ENCODE measurements at places on chromosomes 4 and X.

DNA sequence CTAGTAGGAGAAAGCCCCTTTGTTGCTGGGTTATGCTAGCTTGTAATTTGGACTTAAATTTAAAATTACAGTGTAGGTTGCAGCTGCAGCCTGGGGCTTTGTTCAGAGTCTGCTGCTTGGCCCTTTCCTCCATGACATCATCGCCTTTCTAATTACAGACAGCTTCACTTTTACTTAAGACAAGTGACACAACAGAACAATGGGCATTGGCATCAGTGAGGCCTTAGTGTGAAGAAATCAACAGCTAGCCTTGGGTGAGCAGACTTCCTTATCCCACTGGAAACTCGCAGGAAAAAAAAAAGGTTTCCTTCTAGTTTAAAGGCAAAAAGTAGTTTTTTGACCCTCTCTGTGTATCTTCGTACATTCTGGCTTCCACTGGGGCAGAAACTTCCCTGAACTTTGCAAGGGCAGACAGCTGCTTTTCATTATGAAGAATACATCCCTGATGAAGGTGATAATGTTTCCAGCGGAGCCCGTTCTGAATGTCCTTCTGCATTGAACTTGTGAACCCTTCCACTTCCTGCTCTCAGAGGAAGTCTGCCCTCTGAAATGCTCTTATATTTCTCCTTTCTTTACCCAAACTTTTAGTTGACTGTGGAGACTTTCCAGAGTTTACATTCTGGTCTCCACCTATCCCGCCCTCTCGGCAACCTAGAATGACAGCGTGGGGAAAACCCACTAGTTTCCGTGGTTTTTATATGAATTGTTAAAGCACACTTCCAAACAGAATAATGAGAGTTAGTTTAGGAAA lies 123.2 kb upstream of the FAM9C start:
- DNase-seq: no peak

- DNase-seq: no peak
Measured at GRCh38 chrX:17531500-17531899, 156.5 kb downstream of the NHS start.

GRCh38 chr4:139761461-139761860 lies 95.8 kb downstream of the MGST2 start:
- DNase-seq: no peak

DNA sequence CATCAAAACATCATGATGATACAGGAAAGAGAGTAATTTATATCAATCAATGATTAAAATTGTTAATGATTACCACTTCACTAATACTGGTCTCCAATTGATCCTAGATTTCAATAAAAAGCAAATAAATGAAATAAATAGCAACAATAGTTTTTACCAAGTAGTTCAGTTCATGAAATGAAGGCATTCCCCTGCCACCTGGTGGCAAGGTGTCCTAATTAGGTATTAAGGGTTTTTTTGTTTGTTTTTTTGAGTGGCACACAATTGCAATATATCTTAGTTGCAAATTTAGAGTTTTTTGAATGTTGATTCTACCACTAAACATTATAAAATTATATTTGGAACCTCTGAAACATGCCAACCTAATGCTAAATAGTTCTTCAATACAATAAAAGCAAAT lies 157.4 kb upstream of the PDE5A start:
- no peak for DNase-seq

- no peak for DNase-seq
Measured at GRCh38 chrX:13666836-13667235, 13.9 kb downstream of the TCEANC start.

GRCh38 chr4:62948108-62948507 lies 1461.1 kb downstream of the TECRL start:
- DNase-seq: no peak

GRCh38 chr4:700587-701264 lies 4.9 kb upstream of the PCGF3 start:
- DNase-seq: no peak

DNA sequence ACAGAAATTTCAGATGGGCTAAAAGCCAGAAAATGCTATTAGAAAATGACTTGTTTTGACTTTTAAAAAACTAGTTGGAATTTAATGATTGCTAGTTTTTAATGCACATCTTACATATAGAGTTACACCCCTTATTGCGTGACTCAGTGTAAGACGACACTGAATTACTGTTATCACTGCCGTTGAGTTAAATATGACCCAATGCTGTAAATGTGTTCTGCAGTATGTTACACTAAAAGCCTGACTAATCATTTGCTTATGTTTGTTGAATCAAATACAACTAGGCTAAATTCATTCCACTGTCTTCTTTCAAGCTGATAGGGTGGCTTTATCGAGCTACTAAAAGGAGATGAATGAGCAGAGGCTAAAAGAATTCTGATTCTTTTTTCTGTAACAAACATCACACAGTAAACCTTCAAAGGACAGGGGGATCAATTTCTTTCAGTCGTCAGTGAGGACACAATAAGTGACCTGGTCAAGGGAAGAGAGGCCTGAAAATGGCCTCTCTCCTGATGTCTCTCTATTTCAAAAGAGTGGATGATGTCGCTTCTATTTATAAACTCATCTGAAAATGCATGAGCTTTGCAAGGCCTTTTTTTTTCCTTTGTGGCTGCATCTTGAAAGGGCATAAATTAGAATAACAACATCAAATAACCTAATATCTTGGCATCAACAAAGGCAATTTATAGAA lies 142.2 kb upstream of the KCNIP4 start:
- DNase-seq: no peak

DNA sequence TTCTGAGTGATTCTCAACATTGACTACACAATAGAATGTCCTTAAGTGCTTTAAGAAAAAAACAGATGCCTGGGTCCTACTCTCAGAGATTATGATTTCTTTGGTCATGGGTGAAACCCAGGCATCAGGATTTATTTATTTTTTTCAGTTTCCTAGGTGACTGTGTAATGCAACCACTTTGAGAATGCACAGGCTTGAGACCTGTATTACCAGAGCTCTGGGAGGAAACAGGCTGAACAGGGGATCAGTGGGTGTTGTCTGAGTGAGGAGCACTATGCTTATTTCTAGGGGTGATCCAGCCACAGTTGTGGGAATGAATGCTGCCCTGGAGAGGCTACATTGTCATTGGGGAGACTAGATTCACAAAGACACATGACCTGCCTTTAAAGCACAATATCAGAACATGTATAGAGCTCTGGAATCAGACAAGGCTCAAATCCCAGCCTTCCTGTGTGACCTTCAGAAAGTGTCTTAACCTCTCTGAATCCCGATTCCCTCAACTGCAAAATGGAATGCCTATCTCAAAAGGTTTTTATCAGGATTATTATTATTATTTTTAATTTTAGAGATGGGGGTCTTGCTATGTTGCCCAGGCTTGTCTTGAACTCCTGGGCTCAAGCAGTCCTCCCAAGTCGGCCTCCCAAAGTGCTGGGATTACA lies 61.6 kb upstream of the PRPS1 start:
- DNase-seq: no peak

DNA sequence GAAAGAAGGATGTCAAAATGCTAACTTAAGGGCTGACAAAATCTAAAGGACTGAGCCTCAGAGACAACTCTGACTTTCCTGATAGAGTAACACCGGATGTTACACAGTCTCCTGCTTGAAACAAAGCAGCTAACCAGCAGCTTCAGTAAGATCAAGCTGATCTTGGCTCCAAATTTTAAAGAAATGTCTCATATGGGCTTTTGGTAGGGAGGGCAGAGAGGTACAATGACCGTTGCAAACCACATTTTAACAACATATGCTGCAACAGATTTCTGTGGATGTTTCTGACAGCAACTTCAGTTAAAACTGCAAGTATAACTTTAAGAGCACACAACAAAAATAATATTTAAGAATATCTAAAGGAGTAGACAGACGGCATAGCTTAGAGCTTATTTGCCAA lies 9.1 kb downstream of the RPGR start:
- no peak for DNase-seq

- no peak for DNase-seq
Measured at GRCh38 chr4:83221897-83222441, 62.6 kb downstream of the COQ2 start.

DNA sequence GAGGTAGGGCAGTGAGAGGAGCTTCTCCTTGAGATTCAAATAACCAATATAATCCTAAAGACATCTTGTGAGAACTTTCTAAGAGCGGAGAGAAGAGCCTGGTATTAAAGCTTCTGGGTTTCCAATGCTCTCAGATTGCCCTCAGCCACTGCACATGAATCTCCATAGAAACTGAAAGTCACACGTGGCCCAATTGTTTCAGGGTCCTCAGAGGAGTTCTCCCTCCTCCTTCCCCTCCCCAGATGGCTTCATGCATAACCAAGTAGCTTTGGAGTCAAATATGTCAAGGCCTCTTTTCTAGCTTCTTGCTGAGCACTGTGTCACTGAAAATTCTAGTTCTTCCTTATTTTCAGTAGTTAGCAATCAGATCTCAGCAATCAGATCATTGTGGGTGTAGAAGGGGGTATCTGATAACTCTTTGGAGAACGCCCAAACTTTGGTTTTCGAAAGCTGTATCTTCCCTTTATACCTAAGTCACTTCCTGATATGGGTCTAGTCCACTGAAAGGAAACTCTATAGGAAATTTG lies 2.2 kb downstream of the BTK start:
- DNase-seq: no peak

GRCh38 chrX:51395810-51396728 lies 63.4 kb downstream of the NUDT10 start:
- DNase-seq: peak; percentile 47

- DNase-seq: no peak
Measured at GRCh38 chrX:136773648-136774047, 7.1 kb downstream of the ARHGEF6 start.

DNA sequence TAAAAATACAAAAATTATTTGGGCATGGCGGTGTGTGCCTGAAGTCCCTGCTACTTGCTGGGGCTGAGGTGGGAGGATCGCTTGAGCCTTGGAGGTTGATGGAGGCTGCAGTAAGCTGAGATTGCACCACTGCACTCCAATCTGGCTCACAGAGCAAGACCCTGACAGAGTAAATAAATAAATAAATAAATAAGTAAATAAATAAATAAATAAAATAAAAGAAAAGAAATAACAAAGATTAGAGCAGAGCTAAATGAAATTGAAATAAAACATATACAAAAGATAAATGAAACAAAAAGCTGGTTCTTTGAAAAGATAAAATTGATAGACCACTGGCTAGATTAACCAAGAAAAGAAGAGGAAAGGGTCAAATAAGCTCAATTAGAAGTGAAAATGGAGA lies 43.1 kb downstream of the HPGD start:
- no peak for DNase-seq

DNA sequence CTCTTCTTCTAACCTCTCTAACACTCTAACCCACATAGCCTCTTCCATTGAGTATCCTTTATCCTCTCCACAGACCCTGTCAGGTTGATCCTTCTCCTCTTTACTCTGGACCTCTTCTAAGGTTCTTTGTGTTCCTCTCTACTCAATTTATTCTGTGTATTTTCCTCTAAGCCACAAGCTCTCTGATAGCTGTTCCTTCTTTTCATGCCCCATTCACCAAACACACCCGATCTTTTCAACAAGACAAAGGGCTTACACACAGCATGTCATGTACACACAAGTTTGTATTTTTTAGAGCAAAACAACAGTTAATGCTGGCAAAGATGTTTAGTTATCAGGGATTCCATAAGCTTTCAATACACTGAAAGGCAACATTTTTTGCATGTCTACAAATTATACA lies 1.9 kb downstream of the SPIN2B start:
- DNase-seq: no peak

Data from activated naive CD4-positive, alpha-beta T cell treated with Interleukin-2 at 50 U/mL for 16 hours (primary cell).